ENCODE measurements at places on chromosomes 5 and 9.

DNA sequence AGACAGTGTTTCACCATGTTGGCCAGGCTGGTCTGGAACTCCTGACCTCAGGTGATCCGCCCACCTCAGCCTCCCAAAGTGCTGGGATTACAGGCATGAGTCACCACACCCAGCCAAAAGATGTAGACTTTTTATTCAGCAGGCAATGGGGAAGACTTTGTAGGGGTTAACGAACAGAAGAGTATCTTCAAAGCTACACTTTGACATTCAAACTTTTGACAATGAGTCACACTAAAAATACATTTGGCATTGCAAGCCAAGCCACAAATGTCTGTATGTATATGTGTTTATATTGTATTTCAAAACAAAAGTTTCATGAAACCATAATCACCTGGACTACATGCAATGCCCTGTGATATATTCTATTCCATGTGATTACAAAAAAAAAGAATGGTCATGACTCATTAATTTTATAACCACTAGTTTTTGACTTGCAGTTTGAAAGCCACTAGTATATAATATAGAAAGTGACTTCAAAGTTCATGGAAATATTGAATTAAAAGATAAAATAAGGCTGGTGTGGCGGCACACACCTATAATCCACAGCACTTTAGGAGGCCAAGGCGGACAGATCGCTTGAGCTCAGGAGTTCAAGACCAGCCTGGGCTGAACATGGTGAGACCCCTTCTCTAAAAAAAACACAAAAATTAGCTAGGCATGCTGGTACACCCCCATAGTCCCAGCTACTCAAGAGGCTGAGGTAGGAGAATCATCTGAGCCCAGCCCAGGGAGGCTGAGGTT is 8.3 kb downstream of the DIMT1 start:
- no peak for DNase-seq

- no peak for DNase-seq
Measured at GRCh38 chr5:84693256-84693655, 308.6 kb upstream of the EDIL3 start.

DNA sequence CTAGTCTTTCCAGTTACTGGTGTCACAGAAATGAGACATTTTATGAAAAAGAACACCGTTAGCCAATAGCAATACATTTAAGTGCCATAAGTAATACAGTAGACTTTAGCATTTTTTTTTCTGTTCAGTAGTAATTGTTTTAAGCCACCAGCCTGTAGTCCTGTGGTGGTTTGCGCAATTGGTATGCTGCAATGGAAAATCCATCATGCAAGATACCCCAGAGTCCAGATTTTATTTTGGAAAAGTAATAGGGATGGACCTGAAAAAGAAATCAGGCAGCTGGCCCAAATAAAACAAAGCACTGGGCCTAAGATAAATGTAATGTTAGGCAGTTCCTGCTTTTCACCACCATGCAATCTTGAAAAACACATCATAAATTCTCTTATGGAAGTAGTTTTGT is 94.6 kb upstream of the RASGRF2 start:
- DNase-seq: no peak

- no peak for DNase-seq
Measured at GRCh38 chr5:93601802-93602155, 18.8 kb downstream of the NR2F1 start.

Measured in HEK293T (cell line).